ENCODE measurements at places on chromosomes 6 and 20.

DNA sequence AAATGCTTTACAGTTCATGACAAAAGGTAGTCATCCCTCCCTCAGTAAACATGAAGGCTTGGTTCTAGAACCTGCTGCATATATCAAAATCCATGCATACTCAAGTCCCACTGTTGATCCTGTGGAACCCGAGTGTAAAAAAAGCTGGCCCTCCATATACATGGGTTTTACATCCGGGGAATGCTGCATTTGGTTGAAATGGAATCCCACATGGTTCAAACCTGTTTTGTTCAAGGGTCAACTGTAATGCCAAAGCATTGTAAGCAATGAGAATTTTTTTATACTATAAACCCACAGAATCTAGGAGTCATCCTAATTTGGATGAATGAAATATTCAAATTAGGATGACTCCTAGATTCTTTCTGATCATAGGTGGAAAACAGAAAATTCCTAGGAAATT is 5.9 kb upstream of the HDAC2 start:
- DNase-seq, result no peak

- no peak for DNase-seq
Measured at GRCh38 chr20:31355981-31356380, 12.4 kb upstream of the DEFB118 start.

DNA sequence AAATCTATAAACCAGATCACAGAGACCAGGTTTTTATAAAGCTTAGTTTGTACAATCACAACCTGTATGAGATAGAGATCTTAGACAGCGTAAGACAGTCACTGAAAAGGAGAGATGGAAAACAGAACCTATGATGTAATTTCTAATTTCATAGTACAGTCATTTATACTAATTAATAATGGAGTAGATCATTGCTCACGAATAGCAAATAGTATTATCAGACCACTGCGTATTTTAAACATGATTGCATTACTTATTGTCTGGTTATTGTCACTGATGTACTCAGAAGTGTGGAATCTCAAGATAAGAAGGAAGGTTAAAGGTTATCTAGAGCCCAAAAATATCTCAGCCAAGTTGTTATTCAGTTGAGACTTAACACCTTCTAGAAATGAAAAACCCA is 115.6 kb downstream of the KHDC1L start:
- no peak for DNase-seq

GRCh38 chr6:43838276-43839036 is 68.4 kb downstream of the VEGFA start:
- no peak for DNase-seq

DNA sequence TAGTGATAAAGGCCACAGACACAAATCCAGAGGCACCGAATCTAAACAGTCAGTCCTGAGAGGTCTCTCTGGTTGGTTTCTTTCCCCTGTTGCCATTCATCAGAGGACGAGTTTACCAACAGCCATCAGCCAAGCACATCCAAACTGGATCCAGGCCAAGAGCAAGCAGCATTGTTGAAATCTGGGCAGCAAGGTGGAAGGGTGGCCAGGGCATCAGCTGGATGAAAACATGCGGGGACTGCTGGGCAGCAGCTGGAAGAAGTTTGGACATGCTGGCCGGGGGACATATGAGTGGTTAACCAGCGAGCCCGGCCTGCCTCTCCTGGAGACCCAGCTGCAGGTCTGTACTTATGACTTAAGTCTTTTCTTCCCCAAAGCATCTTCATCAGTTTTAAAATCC is at the start of gene SMIM28:
Gene SMIM28 (plus strand): TSS at position 62 of the 400 bp plus-strand sequence. CDS start 168 bp downstream, at position 230.
- DNase-seq, result no peak

GRCh38 chr6:161117308-161117707 is 125.7 kb downstream of the MAP3K4 start:
- DNase-seq, result no peak

DNA sequence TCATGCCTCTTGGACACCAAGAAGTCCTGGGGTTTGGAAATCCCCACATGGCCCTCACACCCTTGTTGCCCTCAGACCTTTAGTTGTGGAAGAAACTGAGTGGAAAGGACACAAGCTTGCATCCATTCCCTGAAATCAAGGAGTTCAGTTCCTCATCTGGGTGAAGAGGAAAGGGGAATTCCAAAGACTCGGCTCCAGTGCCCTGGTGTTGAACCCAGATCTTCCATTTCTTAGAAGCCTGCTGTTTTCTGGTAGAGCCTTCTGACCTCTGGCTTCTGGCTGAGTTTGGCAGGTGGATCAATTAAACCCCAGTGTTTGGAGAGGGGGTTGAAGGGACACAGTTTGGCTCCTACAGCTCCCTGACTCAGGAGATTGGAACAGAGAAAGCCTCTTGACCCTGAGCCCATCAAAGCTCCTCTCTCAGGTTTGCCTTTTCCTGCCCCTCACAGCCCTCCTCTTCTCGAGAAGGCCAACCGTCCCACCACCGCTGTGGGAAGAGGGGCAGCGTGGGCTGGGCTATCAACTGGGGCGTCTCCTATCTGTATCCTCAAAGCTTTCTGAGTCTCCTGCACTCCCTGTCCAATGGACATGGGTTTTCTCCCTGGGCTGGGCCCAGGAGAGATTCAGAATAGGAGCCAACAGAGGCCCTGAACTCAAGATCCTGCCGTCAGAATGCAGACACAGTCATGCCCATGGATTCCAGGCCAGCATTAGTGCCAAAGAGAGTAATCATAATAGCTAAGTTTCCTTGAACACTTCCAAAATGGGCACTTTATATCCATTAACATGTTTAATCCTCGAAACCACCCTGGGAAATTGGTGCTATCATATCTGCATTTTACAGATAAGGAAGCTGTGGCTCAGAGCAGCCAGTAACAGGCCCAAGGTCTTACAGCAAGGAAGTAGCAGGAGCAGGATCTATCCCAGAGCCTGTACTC is 146.2 kb downstream of the VEGFA start:
- DNase-seq, result no peak

All from cerebellar nuclear complex (tissue), 1 donor.